NCI-H2029 (cell line): ENCODE measurements at places on chromosomes 3 and 15.
A peak's percentile ranks its signal among the peaks of the same experiment; 100 is the strongest.

DNA sequence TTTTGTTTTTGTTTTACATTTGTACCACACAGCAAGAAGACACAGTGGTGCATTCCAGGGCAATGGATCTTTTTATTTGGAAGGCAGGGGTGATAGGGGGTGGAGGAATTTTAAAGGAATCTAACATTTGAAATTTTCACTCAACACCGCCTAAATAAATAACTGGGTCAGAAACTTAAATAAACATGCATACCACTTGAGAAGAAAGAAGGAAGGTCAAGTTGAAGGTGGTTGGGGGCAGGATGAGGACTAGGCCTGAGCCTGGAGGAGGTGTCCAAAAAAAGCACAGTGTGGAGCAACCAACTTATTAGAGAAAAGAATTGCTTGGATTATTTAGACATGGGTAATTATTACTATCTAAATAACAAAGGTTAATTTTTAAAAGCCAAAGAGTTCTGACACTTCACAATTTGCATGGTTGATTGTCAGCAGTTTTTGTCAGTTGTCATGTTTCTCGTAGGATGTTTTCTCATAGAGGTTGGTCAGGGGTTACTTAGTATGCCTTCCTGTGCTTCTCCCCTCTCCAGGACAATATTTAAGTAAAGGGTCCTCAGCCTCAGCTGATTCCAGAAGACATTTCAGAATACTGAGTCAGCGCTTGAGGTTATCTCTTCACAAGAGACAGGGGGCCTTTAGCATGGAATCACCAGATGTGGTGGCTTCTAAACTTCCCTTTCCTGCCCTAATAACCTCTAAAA is 173.7 kb upstream of the SLC2A2 start:
- no peak for DNase-seq

GRCh38 chr3:136634821-136635220 is 117.4 kb downstream of the STAG1 start:
- no peak for DNase-seq

DNA sequence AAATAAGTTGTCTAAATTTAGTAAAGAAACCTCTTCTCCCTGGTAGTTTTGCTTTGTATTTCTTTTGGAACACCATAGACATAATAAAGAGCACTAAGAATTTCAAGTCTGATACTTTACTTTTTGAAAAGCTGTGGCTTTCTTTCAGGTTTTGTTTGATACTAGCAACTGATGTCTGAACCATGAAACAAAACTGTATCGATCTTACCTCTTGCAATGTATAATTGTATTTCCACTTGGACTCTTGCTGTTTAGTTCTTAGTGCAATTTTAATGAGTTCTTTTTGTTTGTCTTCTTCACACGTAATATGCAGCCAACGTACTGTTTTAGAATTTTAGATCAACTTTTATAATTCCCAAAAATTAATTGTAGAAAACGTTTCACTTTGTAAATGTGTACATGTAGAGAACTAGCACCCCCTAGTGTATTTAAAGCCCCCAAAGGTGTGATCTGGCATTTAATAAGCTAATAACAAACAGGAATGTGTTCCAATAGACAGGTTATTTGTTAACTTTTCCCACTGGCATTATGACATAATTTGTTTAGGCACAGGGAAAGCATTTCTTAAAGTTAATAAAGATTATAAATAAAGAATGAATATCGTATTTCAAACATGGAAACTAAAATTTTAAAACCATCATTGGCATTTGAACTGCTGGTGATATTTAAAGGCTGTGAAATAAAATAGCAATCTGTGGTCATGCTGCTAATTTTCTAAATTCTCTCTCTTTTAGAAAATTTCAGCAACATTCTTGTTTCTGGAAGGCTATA is 289.1 kb upstream of the DNAJC19 start:
- no peak for DNase-seq

GRCh38 chr3:185561958-185562357 is 9.6 kb upstream of the LIPH start:
- DNase-seq: no peak

DNA sequence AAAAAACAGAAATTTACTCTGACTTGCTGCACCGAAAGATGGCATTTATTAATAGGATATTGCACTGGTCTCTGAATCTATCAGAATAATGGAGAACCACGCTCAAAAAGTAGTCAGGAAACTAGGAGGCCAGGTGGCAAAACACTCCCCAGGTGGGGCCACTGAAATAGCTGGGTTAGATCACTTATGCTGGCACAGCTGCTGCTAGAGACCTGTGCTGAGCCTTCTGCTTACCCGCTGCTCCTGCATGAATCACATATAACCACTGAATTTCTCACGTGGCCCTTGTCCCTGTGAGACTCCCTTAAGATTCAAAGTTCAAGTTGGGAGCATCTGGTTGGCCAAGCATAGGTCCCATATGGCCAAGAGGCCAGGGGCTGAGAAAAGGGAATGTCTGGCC is 66.0 kb upstream of the OXTR start:
- no peak for DNase-seq

GRCh38 chr3:194344012-194344411 is 7.1 kb downstream of the CPN2 start:
- peak; percentile 34 for DNase-seq
